Right cardiac atrium (tissue), 5 donors: ENCODE measurements at places on chromosomes 7 and 10.

- no peak for DNase-seq
Measured at GRCh38 chr7:102097601-102098161, 189.0 kb upstream of the SH2B2 start.

DNA sequence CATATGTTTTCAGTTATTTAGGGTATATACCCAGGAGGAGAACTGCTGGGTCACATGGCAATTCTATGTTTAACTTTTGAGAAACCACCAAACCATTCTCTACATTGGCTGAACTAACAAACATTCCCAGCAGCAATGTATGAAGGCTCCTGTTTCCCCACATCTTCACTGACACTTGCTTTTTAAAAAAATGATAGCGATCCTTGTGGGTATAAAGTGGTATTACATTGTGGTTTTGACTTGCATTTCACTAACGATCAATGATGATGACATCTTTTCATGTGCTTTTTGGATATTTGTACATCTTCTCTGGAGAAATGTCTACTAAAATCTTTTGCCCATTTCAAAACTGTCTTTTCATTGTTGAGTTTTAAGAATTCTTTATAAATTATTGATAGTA is 51.2 kb upstream of the ANAPC16 start:
- DNase-seq, result no peak

DNA sequence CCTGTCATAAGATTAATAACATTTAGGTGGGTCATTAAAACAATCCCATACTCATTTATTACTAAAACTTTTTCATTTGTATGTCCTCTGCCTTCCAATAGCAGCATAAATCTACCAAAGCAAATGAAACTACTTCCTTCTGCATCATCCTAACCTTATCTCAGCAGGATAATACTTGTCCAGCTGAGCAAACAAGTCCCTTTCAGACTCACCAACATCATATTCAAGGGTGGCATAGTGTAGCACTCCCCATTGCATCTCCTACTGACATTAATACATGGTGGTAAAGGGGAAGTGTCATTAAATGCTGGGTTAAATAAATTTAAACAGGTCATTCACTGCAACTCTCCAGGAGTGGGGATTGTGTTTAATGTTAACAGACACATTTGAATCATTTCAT is 3.4 kb upstream of the MINDY3 start:
- DNase-seq, result no peak

DNA sequence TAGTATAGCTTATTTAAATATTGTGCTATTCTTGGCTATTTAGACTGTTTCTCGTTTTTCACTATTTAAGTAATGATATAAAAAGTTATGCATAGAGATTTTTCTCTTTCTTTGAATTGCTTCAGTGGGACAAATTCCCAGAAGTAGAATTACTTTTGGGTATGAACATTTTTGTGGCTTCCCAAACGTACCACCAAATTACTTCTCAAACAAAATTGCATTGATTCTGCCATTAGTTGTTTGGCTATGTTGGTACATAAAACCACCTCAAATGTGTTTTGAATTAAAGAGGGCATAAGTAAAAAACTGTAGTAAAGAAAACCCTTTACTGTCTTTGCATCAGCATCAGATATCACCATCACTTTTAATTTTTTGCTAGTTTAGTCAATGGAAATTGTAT is 31.0 kb downstream of the AKR1B1 start:
- no peak for DNase-seq

- DNase-seq, result no peak
Measured at GRCh38 chr10:71536332-71536731, 139.6 kb downstream of the CDH23 start.

DNA sequence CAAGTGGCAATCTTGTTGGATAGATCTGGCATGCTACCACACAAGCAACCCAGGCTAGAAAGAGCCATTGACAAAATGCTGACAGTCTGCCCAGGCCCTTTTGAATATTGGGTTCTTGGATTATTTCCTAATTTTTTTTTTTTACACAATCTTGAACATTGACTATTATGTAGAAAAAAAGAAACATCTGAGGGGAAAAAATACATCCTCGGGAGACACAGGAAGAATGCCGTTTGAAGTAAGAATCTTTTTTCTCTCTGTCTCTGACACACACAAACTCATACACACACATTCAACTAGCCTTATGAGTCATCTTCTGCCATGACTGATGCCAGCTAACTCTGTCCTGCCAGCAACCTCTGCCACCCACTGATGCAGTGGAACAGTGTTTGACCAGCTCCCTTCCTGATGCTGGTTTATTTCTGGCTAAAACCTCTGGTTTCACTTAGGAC is 47.2 kb downstream of the SORBS1 start:
- no peak for DNase-seq

DNA sequence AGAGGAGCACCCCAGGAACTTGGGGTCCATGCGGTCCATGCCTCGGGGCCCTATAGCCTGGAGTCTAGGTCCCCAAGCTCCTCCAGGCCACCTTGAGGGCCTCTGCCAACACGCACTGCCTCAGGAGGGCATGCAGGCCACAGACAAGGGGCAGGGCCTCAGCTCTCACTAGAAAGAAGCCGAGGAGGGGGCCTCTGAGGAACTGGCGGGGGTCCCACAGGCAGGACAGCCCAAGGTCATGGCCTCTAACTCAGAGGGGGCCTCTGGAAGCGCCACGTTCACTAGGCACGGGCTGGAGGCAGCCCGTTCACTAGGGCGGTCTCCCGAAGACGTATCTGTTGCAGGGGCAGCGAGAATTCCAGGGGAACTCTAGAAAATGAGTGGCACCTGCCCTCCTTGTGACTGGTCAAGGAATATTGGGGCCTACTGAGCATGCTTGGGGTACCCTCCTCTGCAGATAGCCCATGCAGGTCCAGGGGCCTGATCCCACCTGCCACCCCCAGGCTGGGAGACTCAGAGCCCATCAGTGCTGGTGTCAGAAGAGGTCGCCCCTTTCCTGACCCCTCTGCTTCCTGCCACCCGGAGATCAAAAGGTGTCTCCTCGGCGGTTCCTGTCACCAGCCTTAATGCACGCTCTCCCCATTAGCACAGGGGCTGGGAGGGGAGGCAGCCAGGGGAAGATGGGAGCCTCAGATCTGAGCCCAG is 86.7 kb upstream of the RET start:
- DNase-seq, result no peak
